ENCODE measurements at places on chromosomes 12 and 14.

- DNase-seq: no peak
These were observed 46.0 kb downstream of the PAH start for GRCh38 chr12:102871014-102871413.

- no peak for DNase-seq
These were observed 9.0 kb downstream of the MVK start for GRCh38 chr12:109582636-109583035.

GRCh38 chr14:54667764-54668163 is 100.8 kb downstream of the SAMD4A start:
- no peak for DNase-seq

GRCh38 chr14:81429028-81429427 is 28.9 kb upstream of the STON2 start:
- no peak for DNase-seq

- DNase-seq: peak; percentile 43
These were observed 28.5 kb downstream of the FOS start for GRCh38 chr14:75306927-75307699.

- no peak for DNase-seq
These were observed 896 bp downstream of the EID3 start for GRCh38 chr12:104304261-104305009.

DNA sequence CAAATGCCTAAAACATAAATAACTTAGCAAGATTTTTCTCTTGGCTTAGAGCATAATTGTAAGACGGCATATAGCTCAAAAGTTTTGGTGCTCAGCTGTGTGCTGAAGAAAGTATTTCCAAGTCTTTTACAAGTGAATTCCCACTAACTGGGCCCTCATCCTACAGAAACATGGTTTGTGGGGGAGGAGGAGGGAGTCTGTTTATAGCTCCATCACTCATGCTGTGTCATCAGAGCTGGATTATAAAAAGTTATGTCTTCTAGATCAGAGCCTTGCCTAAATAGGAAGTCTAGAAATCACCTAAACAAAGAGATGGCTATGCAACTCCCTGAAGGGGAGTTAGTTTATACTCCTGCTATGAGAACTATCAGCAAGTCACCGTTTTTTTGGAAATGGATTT is 65.9 kb upstream of the OTOGL start:
- no peak for DNase-seq

DNA sequence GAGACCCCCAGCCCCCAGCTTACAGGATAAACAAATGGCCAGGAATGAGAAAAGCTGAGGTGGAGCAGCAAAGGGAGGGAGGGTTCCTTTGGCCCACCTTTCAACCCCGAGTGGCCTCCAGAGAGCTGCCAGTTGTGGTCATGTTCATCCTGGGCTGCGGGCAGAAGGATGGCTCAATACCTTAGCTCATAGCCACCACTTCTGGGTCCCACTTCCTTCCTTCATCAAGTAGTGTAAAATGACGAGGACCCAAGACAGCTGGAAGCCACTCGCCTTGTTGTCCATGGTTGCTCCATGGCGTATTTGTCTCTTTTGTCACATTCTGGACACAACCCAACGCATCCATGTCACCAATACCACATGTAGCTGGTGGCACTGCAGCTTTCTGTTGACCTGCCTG is 24.2 kb downstream of the CRACR2A start:
- peak; percentile 44 for DNase-seq

- no peak for DNase-seq
These were observed 2.0 kb upstream of the CHURC1 start for GRCh38 chr14:64912261-64912660.

DNA sequence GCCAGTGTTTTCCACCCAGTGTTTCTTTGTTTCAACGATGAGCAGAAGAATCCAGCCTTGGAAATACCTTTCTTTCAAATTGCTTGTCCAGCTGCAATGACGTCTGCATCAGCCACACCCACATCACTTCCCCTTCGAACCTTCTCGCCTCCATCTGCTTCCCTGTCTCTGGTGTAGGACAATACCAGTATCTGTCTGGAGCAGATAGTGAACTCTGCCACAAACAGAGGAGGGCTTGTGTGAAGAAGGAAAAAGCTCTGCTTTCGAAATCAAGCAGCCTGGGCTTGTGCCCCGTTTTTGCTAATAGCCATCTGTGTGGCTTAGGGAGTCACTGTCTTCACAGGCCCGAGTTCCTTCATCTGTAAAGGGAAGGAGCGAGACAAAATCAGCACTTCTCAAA is 415.4 kb downstream of the ZFP36L1 start:
- DNase-seq: no peak

GRCh38 chr12:109191621-109192250 is 75.3 kb downstream of the ACACB start:
- no peak for DNase-seq

DNA sequence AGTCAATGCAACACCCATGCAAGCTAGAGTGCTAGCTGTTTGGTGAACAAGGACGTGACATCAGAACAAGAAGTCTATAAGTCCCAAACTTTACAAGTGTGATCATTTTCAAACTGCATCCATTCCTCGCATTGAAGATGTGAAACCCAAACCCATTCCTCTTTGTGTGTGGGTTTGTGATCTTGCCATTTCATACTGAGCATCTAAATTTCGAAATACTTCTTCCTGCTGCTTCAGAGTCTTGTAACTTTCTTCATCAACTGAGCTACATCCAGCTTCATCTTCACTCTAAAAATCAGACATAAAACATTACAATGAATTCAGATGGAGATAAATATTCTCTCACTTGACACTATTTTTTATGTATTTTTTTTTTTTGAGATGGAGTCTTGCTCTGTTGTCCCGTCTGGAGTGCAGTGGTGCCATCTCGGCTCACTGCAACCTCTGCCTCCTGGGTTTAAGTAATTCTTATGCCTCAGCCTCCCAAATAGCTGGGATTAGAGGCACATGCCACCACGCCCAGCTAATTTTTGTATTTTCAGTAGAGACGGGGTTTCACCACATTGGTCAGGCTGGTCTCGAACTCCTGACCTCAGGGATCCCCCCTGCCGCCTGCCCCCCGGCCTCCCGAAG is 4.8 kb upstream of the ZCCHC8 start:
- no peak for DNase-seq

- no peak for DNase-seq
These were observed 2.6 kb upstream of the SLC11A2 start for GRCh38 chr12:51028813-51029150.
